ENCODE measurements at places on chromosomes 3 and 15. TPM values are rescaled to one million over a fixed set of nuclear protein-coding genes. Genes with fewer than 3 reads are reported as not detected.

GRCh38 chr3:126508564-126508964 is 9.0 kb downstream of the UROC1 start:
- DNase-seq, result no peak
- H3K4me3 ChIP-seq, result no peak overlapping the region
- H3K27ac ChIP-seq, result no peak overlapping the region

- no peak for DNase-seq
- peaks cover 21% of the 10 kb centered on the region for H3K27me3 ChIP-seq
- H3K27ac ChIP-seq, result no peak overlapping the region
- H3K4me3 ChIP-seq, result no peak overlapping the region
- H3K36me3 ChIP-seq, result no peaks in the 10 kb centered on the region
- H3K4me1 ChIP-seq, result no peaks in the 10 kb centered on the region
These were observed 37.7 kb downstream of the PLD1 start for GRCh38 chr3:171772427-171773056.

GRCh38 chr15:45719490-45719889 is 84.7 kb downstream of the SQOR start:
- DNase-seq, result no peak
- H3K27me3 ChIP-seq, result peaks cover 22% of the 10 kb centered on the region
- H3K4me3 ChIP-seq, result no peak overlapping the region
- H3K4me1 ChIP-seq, result no peaks in the 10 kb centered on the region
- no peaks in the 10 kb centered on the region for H3K36me3 ChIP-seq

DNA sequence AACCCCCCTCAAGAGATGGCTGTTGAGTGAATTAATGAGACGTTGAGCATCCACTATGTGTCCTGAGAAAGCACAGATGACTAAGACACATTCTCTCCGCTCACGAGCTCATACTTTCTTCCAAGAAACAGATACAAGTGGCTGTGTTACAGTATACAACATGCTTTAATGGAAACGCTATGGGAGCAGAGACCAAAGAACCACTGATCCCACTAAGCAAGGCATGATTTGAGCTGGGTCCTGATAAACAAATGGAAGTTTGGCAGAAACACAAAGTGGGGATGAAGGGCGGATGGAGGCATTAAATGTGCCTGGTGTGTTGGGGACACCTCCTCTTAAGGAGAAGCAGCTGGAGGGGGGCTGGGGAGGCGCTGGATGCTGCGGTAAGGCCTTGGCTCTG is 129.4 kb downstream of the UACA start:
- DNase-seq, result no peak
- H3K27ac ChIP-seq, result no peak overlapping the region
- no peaks in the 10 kb centered on the region for H3K36me3 ChIP-seq

GRCh38 chr15:48569591-48570302 is 75.8 kb downstream of the FBN1 start:
- no peaks in the 10 kb centered on the region for H3K36me3 ChIP-seq
- no peaks in the 10 kb centered on the region for H3K4me1 ChIP-seq
- no peak overlapping the region for H3K27ac ChIP-seq
- DNase-seq, result no peak
- peaks cover 10% of the 10 kb centered on the region for H3K27me3 ChIP-seq

The GPR160 gene
- 3.5 TPM for total RNA-seq

The CCR1 gene
- 22.6 TPM for total RNA-seq

The GOLGA6A gene
- not detected for total RNA-seq

The CPNE9 gene
- 0.93 TPM for total RNA-seq
